ENCODE measurements at places on chromosomes 11 and 22. TPM values are rescaled to one million over a fixed set of nuclear protein-coding genes. Genes with fewer than 3 reads are reported as not detected.

Gene C11orf97
- total RNA-seq = not detected

Gene KIRREL3
- not detected for total RNA-seq

Gene CD3G
- 137 TPM for total RNA-seq

Gene F2
- total RNA-seq = 0.29 TPM

Gene MS4A4A
- total RNA-seq = not detected

Gene MS4A7
- not detected for total RNA-seq

Gene MS4A1
- total RNA-seq = not detected

Gene TLCD5
- total RNA-seq = 1.6 TPM

Gene TRIM21
- 39.2 TPM for total RNA-seq

Gene CABP4
- total RNA-seq = 1.0 TPM

Gene CRYBB2
- not detected for total RNA-seq

Gene RASSF10
- not detected for total RNA-seq

Gene SHANK3
- total RNA-seq = 0.05 TPM

Gene OOSP4B
- not detected for total RNA-seq

Gene B4GALNT4
- total RNA-seq = 2.1 TPM

Gene BTG4
- total RNA-seq = not detected

Gene UPB1
- 0.31 TPM for total RNA-seq

Gene INPP5J
- total RNA-seq = not detected

Gene CARD16
- total RNA-seq = 8.6 TPM

Gene TRPC6
- total RNA-seq = not detected

Gene LIMK2
- total RNA-seq = 44.7 TPM

Gene CCDC15
- total RNA-seq = 6.4 TPM

Gene MPEG1
- total RNA-seq = not detected

Gene BRSK2
- total RNA-seq = 0.46 TPM

Gene GAS2L1
- 1.3 TPM for total RNA-seq

Gene HIRA
- 28.3 TPM for total RNA-seq

Gene CLDN25
- not detected for total RNA-seq

Gene LZTR1
- total RNA-seq = 43.4 TPM

Gene MN1
- total RNA-seq = not detected

Gene CHST1
- total RNA-seq = 0.44 TPM

Gene GRIA4
- not detected for total RNA-seq

Gene RTN4RL2
- 0.51 TPM for total RNA-seq

Gene XKR3
- not detected for total RNA-seq

Gene IGLL1
- total RNA-seq = not detected

Gene NUCB2
- 38.1 TPM for total RNA-seq

Gene C11orf86
- not detected for total RNA-seq

Gene ATG2A
- 20.5 TPM for total RNA-seq

Gene NXPE4
- not detected for total RNA-seq

Gene NCF4
- total RNA-seq = 9.3 TPM

Gene NUP50
- 150 TPM for total RNA-seq

Gene KCNE3
- not detected for total RNA-seq

Gene KRTAP5-2
- not detected for total RNA-seq

Gene CAVIN3
- 27.3 TPM for total RNA-seq

Gene ART5
- total RNA-seq = not detected

Gene OR52W1
- total RNA-seq = not detected

Gene MGAT3
- not detected for total RNA-seq

Gene CRYBA4
- not detected for total RNA-seq

Gene JAML
- total RNA-seq = 163 TPM

Gene RIC3
- total RNA-seq = 5.0 TPM

Gene HINFP
- 22.3 TPM for total RNA-seq

Gene DNAJC4
- 22.5 TPM for total RNA-seq

Gene BAIAP2L2
- total RNA-seq = 0.93 TPM

Gene SYT8
- total RNA-seq = not detected

Gene MS4A3
- not detected for total RNA-seq

Gene PES1
- 99.3 TPM for total RNA-seq

Gene PKNOX2
- total RNA-seq = not detected

Gene OR10D3
- not detected for total RNA-seq

Gene TESMIN
- total RNA-seq = 7.3 TPM

Gene GPR83
- total RNA-seq = not detected

Gene WNT7B
- total RNA-seq = not detected
